ENCODE measurements at places on chromosomes 2 and 18.

GRCh38 chr18:57677262-57678211 is 55.9 kb upstream of the NARS1 start:
- DNase-seq, result no peak

- no peak for DNase-seq
These were observed 22.4 kb upstream of the EML6 start for GRCh38 chr2:54701029-54701428.

DNA sequence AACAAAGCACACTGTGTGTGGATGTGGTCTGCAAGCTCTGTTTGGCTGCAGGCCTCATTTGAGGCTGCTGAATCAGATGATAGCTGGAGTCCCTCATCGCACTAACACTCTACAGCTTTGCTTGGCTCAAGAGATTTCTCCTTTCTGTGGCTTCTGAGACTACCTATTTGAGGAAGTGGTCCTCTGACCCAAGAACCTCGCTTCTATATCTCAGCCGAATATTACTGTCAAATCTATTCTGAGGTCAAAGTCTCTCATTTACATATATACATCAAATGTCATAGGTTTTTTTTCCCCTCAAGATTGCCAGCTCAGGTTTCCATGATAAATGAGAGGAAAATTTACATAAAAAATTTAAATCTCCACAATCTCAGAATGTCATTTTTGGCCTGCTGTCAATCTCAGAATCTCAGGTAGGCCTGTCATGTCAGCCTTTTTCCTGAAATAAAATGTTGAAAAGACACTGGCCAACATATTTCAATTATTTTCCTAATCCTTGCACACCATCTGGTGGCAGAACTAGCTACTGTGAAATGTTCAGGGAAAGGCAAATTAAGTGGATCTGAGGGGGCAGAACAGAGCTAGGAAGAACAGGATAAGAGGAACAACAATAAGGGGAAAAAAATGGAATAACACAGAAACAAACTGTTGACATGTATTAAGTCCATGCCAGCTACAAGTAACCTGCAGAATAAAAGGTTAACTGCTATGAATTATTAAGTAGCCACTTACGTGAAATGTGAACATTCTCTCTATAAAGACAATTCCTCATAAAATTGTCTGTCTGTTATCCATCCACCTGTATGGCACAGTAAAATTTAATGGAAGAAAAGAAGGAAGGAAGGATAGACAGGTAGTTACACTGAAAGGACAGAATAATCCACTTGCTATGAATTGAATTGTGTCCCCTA is 39.3 kb downstream of the AP1S3 start:
- peak; percentile 17 for DNase-seq

DNA sequence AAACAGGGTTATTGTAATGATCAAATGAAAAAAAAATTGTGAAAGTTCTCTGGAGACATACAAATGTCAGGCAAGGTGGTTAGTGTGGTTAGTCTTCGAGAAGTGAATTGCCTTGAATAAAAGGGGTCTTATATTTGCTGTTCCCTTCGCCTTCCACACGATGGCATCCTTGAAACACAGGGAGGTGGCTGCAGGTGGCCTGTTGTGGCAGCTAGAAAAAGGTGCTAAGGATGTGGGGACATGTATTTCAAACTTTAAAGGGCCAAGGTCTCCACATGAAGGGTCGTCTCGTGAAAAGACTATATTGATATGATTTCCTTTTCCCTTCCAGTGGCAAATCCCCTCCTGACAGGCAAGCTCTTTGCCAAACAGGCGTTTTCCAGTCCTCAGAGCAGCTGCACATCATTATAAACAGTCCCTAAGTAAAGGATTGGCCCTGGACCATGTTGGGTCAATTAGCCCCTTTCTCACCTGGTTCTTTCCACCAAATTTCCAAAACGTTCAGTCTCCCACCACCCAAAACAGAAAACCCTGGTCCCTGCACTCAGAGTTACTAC is 68.5 kb downstream of the COPS8 start:
- peak; percentile 57 for DNase-seq

- no peak for DNase-seq
These were observed 328.5 kb downstream of the AGPS start for GRCh38 chr2:177721087-177721486.
